ENCODE measurements at places on chromosomes 3 and 15.

- no peak for DNase-seq
Observed at GRCh38 chr15:63013052-63013808, 29.3 kb upstream of the TPM1 start.

- peak; percentile 2 for DNase-seq
Observed at GRCh38 chr15:55917881-55918296, 75.5 kb downstream of the NEDD4 start.

- no peak for DNase-seq
Observed at GRCh38 chr15:88202231-88202630, 54.3 kb downstream of the NTRK3 start.

DNA sequence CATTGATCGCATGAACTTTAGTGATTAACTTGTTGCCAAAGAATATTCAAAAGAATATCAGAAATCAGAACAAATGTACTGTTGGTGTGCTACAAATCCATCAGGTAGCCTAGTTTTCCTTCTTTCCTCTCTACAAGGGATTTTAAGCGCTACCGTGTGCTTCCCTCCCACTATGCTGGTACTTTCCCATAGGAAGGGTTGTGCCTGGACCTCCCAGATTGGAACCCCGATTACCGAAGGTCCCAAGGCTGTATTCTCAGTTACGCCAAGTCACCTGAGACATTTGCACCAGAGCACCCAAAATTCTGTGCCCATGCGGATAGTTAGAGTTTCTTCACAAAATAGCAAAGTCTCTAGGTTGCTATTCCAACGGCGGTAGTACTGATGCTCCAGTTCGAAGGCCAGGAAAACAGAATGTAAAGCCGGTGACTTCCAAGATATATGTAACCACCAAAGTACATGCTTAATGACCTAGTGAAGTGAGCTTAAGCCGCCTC lies 23.4 kb upstream of the GATM start:
- no peak for DNase-seq

DNA sequence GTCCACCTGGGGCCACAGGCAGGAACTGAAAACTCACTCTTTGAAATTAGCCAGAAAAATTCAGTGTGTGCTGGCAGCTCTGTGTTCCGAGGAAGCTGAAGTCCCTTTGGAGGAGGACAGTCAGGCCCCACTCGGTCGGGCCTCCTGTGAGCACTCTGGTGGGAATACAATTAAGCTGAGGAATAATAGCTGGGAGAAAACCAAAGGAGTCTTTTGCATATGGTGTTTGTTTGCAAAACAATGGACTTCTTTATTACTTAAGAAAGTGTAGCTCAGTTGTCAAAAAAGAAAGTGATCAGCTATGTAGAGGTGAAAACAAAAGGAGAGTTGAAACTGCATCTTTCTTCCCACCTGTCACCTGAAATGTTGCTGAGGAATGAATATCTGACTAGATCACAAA lies 202.5 kb downstream of the MEIS2 start:
- DNase-seq, result no peak

- no peak for DNase-seq
Observed at GRCh38 chr3:28824316-28824715, 456.6 kb upstream of the RBMS3 start.

GRCh38 chr3:23172059-23172458 lies 31.1 kb upstream of the UBE2E2 start:
- DNase-seq, result no peak

GRCh38 chr3:16392065-16392464 lies 121.4 kb downstream of the RFTN1 start:
- no peak for DNase-seq

DNA sequence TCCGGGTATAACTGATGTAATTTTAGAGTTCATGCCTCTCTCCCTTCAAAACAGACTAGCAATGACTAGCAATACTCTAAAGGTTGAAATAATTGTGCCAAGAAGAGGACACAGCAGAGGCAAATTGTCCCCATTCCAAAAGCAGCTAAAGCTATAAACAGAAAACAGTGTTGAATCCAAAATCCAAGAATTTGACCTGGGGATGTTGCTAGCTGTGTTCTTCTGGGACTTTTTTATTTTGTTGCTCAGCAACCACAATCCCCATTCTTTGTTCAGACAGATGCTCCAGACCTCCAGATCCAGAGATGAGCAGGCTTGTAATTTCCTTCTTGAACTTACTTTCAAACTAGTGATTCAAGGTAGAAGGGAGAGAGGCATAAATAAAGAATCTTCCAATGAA lies 191.5 kb downstream of the FOXB1 start:
- DNase-seq, result no peak

DNA sequence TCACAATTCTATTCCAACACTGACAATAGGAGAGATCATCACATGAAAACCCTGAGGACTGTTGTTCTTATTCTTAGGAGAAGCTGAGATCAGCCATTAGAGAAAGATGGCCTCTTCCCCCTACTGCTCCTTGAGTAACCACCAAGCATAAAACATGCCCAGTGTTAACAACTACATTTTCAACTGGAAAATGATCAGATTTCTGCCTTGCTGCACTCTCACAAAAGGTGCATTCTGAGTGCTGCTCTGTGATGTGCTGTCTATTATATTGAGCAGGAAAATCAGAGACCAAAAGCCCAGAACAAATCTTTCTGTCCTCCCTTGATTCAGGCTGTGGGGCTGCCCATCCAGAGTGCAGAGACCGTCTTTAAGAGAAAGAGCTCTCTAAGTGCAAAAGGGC lies 304.6 kb upstream of the TRIM42 start:
- no peak for DNase-seq

DNA sequence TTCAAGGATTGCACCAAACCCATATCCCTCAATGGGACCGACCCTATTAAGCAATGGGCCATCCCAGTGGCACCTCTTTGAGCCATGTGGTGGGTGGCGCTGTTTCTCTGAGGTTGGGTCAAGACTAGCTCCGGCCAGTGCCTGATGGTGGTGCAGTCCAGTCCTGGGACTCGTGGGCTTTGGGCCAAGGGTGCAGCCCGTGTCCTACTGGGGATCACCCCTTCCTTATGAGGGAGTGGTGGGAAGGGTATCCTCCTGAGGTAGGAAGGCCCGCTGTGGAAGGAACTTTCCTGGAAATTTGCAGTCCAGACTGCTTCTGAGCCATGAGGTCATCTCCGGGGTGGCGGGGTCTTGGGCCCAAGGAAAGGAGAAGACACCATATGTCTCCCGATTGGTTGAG lies 231.6 kb downstream of the SNRPN start:
- DNase-seq, result no peak

GRCh38 chr3:184320104-184320445 lies 5.7 kb downstream of the EIF4G1 start:
- DNase-seq, result peak; percentile 72

- DNase-seq, result peak; percentile 89
Observed at GRCh38 chr15:82749951-82750830, 40.5 kb upstream of the AP3B2 start.

DNA sequence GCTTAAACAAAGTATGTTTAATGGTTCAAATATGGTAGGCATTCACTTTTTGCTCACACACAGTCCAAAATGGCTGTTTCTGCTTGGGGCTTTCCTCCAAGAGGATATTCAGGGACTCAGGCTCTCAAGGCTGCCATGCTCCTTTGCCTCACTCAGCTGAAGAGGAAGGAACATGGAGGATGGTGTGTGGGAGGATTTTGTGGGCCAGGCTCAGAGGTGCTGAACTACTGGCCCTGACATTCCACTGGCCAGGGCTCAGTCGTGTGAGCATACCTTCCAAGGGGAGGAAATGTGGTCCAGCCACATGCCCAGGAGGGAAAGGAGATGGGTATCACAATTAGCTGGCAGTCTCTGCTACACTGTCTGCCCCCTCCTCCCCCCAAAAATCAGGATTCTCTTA lies 8.7 kb downstream of the PXYLP1 start:
- no peak for DNase-seq

DNA sequence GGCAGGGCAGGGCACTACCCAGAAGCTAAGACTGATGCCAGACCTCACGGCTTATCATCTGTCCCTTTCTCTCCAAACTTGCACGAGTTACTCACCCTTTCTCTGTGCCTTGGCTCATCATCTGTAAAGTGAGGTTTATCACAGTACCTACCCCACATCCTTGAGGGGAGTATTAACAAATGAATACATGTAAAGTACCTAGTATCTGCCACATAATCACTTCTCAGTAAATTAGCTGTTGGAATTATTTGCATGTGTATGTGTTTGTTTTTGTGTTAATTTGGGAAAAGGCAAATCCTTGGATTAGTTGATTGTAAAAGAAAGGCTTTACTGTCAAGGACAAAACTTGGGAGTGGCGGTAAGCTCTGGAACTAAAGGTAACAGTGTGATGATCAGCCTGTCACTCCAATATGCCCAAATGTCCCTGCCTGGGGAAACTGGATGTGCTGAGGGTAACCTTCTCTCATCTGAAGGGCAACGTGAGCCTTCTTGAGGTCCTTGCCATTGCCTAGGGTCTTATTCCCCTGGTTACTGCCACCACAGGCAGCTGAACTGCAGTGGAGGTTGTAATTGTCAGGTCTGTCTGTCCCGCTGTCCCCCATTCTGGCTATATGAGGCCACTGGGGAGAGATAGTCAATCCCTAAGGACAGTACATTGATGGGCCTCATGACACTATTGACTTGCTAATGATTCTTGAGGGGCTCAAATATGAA lies 269.4 kb downstream of the CLSTN2 start:
- no peak for DNase-seq

GRCh38 chr15:27062951-27063350 lies 92.0 kb downstream of the GABRG3 start:
- no peak for DNase-seq

GRCh38 chr3:16897254-16897926 lies 12.6 kb downstream of the PLCL2 start:
- no peak for DNase-seq

DNA sequence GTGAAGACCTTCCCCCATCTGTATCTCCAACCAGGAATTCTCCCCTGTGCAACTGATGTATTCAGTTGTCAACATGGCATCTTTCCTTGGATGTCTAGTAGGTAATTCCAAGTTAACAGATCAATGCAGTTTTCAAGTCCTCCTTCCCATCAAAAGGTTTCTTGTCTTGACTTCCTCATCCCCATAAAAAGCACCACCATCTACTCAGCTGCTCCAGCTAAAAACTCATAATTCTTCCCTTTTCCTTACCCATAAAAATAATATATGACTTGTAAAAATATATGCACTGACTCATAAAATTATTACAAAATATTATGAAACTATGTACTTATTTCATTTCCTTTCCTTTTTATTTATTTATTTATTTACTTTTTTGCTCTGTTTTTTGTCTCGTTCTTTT lies 5.0 kb upstream of the CAND2 start:
- no peak for DNase-seq

DNA sequence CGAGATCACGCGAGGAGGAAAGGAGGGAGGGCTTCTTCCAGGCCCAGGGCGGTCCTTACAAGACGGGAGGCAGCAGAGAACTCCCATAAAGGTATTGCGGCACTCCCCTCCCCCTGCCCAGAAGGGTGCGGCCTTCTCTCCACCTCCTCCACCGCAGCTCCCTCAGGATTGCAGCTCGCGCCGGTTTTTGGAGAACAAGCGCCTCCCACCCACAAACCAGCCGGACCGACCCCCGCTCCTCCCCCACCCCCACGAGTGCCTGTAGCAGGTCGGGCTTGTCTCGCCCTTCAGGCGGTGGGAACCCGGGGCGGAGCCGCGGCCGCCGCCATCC lies 1.1 kb upstream of the SETD5 start:
- DNase-seq, result peak; percentile 75

DNA sequence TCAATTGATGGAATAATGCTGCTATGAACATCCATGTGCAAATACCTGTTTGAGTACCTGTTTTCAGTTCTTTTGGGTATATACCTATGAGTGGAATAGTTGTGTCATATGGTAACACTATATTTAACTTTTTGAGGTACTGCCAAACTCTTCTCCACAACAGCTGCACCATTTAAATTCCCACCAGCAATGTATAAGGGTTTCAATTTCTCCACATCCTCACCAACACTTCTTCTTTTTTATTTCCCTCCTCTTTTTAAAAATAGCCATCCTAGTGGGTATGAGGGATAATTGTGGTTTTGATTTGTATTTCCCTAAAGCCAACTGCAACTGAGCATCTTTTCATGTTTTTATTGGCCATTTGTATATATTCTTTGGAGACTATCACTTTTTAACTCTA lies 31.3 kb upstream of the ARHGEF3 start:
- DNase-seq, result no peak

DNA sequence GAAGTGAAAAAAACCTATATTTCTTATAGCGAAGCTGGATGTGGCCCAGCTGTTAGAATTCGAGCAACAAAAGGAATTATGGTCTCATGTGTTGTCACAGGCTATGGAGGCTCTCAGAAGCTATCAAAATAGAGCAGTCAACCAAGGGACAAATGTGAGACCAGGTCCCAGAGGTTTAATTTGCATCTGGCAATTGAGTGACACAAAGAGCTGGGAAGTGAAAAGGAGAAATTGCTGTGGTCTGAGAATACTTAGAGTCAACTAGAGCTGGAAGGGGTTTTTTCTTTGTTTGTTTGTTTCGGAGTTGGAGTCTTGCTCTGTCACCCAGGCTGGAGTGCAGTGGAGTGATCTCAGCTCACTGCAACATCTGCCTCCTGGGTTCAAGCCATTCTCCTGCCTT lies 61.3 kb upstream of the SMAD3 start:
- DNase-seq, result no peak

GRCh38 chr3:14507305-14507741 lies 32.8 kb downstream of the GRIP2 start:
- DNase-seq, result no peak

- DNase-seq, result peak; percentile 83
Observed at GRCh38 chr3:23002836-23003732, 200.0 kb upstream of the UBE2E2 start.

GRCh38 chr3:69385723-69386555 lies at the start of gene FRMD4B:
TSS of gene FRMD4B (minus strand) at chr3:69386088. CDS start at chr3:69385989, 99 bp downstream.
- no peak for DNase-seq

DNA sequence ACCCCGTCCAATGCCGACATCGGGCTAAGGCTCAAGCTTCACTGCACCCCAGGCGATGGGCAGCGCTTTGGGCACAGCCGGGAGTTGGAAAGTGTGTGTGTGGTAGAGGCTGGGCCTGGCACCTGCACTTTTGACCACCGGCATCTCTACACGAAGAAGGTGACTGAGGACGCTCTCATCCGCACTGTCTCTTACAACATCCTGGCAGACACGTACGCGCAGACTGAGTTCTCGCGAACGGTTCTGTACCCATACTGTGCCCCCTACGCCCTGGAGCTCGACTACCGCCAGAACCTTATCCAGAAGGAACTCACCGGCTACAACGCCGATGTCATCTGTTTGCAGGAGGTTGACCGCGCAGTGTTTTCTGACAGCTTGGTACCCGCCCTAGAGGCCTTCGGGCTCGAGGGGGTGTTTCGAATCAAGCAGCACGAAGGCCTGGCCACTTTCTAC lies 1.0 kb downstream of the PDE12 start:
- DNase-seq, result no peak

- no peak for DNase-seq
Observed at GRCh38 chr3:184167786-184168185, 6.9 kb upstream of the AP2M1 start.

GRCh38 chr15:36469311-36469966 lies 110.0 kb upstream of the CDIN1 start:
- no peak for DNase-seq

- peak; percentile 72 for DNase-seq
Observed at GRCh38 chr15:77599899-77600298, 32.8 kb downstream of the LINGO1 start.

Data from NCI-H1092 treated with DMSO at 0.1 percent for 48 hours (cell line).